ENCODE measurements at places on chromosomes 1 and 21. TPM values are rescaled to one million over a fixed set of nuclear protein-coding genes. Genes with fewer than 3 reads are reported as not detected.

Gene ZSWIM5
- total RNA-seq = 0.56 TPM

DNA sequence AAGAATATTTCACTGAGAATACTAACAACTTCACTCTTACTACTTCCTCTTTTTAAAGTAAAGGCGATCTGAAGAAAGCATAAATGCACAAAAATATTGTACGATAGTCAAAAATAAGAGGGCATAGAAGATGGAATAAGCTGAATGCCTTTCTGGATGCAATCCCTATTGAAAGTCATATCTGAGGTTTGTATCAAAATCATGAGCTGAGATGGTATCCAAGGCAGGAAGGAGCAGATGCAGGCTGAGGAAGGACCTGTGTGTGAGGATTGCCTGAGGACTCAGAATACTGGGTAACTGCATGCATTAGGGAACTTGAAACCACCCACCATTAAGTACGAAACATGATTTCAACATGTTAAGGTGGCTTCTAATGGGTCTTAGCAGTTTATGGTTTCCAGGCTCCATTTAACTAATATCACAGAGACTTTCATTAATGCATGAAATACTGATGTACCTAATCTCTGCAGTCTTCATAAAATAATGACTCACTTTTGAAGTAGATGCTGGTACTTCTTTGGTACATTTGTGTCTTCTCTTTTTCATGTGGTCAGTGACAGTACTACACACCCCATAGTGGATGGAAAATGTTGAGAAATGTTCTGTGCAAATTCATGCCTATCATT is 29.6 kb upstream of the RGS1 start:
- ATAC-seq = no peak

DNA sequence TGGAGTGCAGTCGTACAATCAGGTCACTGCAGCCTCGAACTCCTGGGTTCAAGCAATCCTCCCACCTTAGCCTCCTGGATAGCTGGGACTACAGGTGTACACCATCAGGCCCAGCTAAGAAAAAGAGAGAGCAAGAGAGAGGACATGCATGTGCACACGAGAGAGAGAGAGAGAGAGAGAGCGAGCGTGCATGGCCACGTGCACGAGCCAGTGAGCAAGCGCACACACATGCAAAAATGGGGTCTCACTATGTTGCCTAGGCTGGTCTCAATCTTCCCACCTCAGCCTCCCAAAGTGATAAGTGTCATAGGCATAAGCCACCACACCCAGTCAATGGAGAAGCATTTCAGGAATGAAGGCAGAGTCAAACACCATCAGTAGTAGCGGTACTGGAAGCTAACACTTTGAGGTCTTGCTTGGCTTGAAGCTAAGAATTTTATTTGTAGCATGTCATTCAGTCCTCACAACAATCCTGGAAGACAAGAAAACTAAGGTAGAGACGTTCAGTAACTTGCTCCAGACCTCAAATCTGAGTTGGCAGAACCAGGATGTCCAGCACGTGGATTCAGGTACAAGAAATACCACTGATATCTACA is 14.5 kb downstream of the GNB1 start:
- ATAC-seq = no peak

GRCh38 chr1:193111641-193112090 is 6.5 kb upstream of the GLRX2 start:
- peak; percentile 65 for ATAC-seq

Gene IKBKE
- 14.2 TPM for total RNA-seq

Gene CA14
- total RNA-seq = 0.28 TPM

- no peak for ATAC-seq
Measured at GRCh38 chr1:227315629-227316346, 2.5 kb downstream of the CDC42BPA start.

- no peak for ATAC-seq
Measured at GRCh38 chr1:185087746-185088145, 42.4 kb downstream of the RNF2 start.

DNA sequence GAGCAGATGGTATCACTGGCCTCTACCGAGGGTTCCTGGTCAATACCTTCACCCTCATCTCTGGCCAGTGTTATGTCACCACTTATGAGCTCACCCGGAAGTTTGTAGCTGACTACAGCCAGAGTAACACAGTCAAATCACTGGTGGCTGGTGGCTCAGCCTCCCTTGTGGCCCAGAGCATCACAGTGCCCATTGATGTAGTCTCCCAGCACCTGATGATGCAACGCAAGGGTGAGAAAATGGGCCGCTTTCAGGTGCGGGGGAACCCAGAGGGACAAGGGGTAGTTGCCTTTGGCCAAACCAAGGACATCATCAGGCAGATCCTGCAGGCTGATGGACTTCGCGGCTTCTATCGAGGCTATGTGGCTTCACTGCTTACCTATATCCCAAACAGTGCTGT is 6.1 kb downstream of the SLC25A44 start:
- no peak for ATAC-seq

DNA sequence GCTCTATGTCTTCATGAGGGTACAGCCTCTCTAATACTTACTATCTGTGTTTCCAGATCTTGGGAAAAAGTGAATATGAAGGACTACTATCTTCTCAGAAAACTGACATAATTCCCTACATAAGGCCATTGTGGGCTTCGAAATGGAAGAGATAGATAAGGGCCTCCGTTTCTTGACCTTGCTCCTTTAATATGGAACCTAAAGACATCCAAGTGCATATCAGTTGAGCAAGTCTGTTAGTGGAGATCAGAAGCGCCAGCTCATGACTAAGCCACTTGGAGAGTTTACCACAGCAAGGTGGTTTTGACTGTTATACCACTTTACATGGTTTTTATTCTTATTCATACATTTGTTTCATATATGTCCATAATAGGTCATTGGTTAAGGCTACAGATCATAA is 35.3 kb upstream of the FCER1A start:
- ATAC-seq = no peak

Gene HFM1
- total RNA-seq = 0.08 TPM

DNA sequence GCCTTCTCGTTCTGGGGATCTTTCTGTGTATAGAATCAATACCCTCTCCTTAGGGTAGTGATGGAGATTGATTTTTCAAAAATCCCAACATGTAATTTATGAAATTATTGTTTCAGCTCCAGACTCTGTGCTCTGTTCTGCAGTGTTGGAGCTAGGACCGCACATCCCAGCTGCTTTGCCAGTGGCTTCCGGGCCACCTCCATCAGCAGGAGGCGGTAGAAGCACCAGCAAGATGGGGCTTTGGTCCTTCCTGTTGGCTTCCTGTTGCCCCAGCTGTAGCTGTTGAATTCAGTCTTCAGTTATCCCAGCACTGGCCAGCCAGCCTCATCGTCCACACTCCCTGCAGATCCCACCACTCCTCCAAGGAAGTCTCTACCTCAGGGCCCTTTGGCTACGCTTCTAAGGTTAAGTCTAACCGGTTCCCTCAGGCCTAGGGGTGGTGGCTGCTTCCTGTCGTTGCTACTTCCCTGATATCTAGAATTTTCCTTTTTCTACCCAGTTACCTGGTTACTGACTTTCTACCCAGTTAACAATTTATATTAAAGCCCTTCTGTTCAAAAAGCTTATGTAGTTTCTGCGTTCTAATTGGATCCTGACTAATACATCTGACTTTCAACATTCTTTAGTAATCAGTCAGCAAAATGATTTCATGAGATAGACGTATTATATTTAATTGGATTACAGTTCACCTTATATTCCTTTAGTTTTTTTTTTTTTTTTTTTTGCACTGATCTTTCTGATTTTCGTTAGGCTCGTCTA is 24.6 kb downstream of the GALNT2 start:
- peak; percentile 31 for ATAC-seq

- no peak for ATAC-seq
Measured at GRCh38 chr21:35461700-35462099, 412.6 kb upstream of the RUNX1 start.

GRCh38 chr1:14516974-14517840 is 81.3 kb upstream of the KAZN start:
- ATAC-seq = peak; percentile 87

DNA sequence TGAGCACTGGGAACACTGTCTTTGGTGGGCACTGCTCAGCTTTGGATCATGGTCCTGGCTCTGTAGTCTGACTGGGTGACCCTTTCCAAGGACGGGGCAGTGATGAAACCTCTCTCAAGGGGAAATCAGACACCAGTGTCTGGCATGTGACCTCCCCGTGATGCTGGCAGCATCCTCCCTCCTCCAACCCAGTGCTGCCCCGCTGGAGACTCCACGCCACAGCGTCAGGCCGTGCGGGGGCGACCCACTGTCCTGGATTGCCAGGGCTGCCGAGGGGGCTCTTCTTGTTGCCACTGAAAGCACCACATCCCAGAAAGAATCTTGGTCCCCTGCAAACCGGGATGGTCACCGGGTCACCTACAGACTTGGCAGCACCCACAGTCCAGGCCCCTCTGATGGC is 146.4 kb upstream of the ARHGEF16 start:
- ATAC-seq = no peak

DNA sequence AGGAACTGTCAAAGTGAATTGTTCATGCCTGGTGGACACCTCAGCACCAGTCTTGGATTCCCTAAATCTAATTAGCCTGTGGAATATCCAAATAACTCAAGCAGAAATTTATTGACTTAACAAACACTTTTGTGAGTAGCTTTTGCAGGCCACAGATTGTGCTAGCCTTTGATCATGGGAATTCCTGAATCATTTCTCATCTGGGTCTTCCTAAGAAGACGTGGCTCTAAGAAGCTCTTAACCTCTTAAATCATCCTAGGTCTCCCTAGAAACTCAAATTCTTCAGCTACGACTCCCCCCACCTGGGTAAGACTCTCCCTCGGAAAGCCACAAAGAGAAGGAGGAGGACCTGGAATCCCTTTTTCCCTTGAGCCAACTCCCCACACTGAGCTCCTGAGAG is 53.8 kb upstream of the PSEN2 start:
- ATAC-seq = no peak

DNA sequence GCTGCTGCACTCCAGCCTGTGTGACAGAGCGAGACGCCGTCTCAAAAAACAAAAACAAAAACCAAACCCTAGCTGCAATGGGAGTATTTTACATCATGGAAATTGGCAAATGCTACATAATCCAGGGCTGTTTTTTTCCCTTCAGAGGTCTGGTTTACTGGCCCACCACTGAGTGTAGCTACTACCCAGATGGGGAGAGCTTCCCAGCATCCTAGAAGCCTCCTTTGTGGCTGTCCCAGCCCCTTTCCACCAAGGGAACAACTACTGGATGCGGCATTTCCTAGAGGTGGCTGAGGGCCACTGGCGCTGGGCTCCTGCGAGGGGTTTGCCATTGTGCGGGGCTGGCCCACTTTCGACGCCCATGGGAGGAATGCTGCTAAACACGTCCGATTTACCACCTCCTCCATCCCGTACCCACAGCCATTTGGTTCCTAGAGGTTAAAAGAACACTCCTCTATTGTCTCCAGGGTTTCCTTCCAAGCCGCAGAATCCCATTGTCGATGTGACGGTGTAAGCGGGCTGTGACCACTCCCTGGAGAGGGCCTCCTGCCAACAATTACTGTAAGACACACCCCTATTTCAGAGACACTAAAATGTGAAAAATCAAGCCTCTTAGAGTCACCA is 55.4 kb downstream of the RUNX3 start:
- ATAC-seq = peak; percentile 66

Gene FAM3B
- 23.3 TPM for total RNA-seq

Gene OR6K3
- not detected for total RNA-seq

DNA sequence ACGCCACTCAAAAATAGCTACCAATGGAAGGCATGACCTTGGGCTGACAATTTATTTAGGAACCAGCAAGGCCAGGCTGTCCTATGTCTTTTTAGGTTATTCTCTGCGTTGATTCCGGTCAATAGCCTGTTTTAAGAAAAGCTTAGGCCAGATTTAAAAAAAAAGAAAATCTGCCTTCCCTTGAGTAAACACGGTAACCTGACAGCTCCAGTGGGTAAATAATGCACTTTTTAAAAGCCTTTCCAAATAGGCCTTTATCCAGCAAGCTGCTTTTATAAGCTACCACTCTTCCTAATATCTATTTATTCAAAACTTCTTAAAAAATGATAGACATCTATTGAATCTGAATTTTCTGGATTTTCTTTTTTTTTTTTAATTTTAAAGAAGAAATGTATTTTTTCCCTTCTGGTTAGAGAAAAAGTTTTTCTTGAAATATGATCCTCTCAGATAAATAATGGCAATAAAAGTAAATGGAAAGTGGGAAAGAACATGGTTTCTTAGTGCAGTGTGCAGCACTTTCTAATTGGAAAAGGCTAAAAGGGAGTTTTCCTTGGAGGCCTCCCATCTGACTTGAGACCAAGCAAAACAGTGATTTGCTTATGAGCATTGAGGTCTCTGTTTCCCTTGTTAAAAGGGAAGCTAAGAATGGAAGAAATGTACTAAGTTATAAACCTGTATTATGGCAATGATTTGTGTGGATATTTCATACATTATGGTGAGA is 281.0 kb upstream of the RUNX1 start:
- ATAC-seq = no peak

Gene ACTRT2
- not detected for total RNA-seq

- ATAC-seq = peak; percentile 88
Measured at GRCh38 chr1:201649761-201650622, 111.1 kb downstream of the NAV1 start.

DNA sequence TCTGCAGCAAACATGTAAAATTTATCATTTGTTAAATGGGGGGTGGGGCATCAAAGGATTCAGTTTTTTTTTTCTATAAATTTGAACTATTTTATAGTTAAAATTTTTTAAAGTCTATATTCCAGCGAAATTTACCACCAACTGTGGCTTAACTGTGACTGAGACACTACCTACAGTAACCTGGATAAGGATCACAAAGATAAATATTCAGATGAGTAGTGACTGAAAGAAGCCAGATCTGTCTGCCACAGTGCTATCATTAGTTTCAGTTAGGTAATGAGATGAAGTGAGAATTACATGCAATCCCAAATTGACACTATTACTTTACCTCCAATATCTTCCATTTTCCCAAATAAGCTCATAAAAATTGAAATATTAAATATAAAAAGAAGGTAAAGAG is 5.4 kb downstream of the SPATA6 start:
- no peak for ATAC-seq

Gene RHCE
- total RNA-seq = 0.76 TPM

- no peak for ATAC-seq
Measured at GRCh38 chr1:232568906-232569553, 60.9 kb downstream of the SIPA1L2 start.

DNA sequence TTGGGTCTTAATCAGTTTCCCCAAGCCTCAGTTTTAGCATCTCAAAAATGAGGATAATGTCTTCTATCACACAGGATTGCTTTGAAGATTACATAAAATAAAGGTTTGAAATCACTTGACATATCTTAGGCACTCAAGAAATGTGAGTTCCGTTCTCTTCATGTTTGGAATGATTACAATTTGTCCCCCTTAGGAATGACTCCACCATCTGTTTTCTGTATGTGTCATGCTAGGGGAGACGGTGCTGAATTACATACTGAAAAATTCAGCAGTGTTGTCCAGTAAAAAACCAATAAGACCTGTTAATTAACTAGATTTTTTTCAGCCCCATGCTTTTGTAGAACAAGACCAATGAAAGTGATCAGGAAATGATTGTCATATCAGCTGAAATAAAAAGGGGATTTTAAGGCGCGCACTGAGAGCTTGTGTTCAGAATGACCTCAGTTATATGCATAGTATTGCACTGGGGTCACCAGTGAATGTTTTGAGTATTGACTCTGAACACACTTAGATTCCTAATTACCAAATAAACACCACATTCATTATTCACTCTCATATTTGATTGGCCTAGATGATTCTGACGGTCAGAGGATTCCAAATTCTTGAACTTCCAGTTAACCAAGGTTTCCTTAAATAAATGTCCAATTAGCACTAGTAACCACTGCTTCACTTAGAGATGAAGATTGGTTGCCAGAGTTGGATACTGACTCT is 114.5 kb upstream of the KCNK2 start:
- no peak for ATAC-seq
